CD14-positive monocyte (primary cell): ENCODE measurements at places on chromosomes 7 and 10.

GRCh38 chr7:4483851-4484250, 198.2 kb upstream of the FOXK1 start:
- no peak for DNase-seq

- DNase-seq: no peak
These were observed 3.2 kb upstream of the IFIT1 start for GRCh38 chr10:89389254-89389653.

GRCh38 chr7:131090886-131091692, 236.6 kb upstream of the MKLN1 start:
- no peak for DNase-seq

DNA sequence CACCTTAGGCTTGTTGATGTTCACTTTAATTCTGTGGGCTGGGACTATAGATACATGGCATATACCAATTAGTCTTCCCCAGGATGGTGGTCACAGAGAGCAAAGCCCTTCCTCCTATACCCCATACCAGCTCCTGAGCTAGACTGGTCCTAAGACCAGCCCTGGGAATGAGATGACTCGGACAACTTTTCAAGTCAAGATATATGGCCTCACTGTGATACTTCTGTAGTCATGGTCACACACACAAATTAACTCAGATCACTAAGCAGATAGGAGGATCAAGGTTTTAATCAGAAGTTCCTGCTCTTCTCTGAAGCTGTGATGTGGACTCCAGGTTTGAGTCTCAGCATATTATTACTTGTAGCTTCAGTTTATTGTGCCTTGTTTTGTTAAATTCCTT, 53.1 kb downstream of the SLK start:
- DNase-seq: no peak

- no peak for DNase-seq
These were observed 284.7 kb downstream of the CAMK1D start for GRCh38 chr10:12633776-12634620.

- DNase-seq: no peak
These were observed 816.7 kb downstream of the MAGI2 start for GRCh38 chr7:78636727-78637126.

- DNase-seq: no peak
These were observed 252.6 kb downstream of the CELF2 start for GRCh38 chr10:11270135-11270857.

GRCh38 chr7:127967281-127967680, 64.0 kb downstream of the LRRC4 start:
- DNase-seq: no peak

DNA sequence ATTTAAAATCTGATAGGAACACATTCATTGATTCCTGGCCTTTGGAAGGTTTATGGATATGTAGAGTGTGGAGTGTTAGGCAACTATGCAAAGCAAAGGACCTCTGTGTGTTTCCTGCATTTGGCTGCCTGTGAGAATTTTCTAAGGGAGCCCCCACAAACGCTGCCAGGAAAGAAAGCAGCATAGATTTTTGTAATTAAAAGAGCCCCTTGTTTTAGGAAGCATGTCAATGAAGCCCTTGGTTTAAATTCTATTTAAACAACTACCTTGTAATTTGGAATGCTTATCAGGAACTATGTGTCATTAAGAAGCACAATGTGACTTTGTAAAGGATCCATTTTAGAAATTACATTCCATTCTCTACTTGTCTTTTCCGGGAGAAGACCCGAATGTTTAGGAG, 742.5 kb downstream of the NXPH1 start:
- no peak for DNase-seq

DNA sequence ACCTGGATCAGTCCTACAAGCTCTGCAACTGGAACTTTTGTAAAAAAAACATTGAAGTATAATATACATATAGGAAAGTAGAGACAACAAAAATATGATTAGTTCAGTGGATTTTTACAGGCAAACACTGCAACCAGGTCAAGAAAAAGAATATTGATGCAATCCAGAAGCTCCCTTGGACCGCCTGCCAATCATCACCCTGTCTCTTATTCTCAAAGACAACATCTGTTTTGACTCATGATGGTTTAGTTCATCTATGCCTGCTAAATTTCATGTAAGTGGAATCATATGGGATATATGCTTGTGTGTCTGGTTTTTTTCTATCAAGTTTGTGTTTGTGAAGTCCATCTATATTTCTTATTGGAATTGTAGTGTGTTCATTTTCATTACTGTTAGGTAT, 7.7 kb upstream of the HYCC1 start:
- no peak for DNase-seq

DNA sequence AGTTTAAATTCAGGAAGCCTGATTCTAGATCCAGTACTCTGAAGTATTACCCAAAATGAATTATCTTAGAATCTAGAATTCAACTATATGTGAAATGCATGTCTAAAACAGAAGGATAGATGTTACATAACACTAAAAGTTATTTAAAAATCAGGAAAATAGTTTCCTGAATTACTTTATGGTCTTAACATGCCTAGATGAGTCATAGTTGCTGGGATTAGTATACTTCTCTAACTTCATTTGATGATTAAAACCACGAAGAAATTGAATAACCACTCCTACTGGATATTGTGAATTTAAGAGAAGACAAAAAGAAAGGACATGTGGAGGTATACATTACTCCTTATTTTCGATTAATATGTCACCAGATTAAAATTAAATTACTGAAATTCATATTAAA, 65.5 kb downstream of the ATAD1 start:
- peak; percentile 26 for DNase-seq

GRCh38 chr10:125331056-125331455, 170.7 kb upstream of the CTBP2 start:
- no peak for DNase-seq

DNA sequence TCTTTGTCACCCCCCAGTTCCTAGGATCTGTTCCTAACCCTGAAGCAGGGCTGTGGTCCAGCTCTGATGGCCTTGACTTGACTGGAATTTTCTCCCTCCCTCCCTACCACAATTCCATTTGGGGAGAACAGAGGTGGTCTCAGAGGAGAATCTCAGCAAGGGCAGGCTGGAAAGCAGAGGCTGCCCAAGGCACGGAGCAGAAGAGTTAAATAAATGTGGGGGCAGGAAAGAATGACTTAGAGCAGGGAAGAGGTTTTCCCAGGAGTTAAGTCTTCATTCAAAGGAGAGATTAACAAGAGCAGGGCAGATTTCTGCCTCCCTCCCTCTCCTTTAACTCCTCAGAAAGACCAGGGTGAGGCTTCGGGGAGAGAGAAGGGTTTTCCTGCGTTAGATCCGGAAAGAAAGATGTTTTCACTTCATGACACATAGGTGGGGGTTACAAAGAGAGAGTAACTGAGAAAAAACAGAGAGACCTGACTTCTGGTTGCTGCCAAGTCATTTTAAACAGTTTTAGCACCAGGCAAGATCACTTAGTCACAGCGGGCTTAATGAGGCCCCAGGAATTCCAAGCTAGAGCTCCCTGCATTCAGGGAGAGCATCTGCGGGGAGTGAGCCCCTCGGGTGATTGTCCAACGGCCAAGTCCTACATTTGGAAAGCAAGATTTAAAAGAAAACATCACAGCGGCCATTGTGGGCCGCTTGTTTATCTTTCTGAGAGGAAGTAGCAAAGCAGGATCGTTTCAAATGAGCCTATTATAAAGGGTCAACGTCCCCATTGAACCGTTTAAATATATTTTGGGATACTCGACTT, 78.7 kb downstream of the ARHGAP22 start:
- no peak for DNase-seq

- no peak for DNase-seq
These were observed 34.6 kb downstream of the UBN2 start for GRCh38 chr7:139265673-139266072.

DNA sequence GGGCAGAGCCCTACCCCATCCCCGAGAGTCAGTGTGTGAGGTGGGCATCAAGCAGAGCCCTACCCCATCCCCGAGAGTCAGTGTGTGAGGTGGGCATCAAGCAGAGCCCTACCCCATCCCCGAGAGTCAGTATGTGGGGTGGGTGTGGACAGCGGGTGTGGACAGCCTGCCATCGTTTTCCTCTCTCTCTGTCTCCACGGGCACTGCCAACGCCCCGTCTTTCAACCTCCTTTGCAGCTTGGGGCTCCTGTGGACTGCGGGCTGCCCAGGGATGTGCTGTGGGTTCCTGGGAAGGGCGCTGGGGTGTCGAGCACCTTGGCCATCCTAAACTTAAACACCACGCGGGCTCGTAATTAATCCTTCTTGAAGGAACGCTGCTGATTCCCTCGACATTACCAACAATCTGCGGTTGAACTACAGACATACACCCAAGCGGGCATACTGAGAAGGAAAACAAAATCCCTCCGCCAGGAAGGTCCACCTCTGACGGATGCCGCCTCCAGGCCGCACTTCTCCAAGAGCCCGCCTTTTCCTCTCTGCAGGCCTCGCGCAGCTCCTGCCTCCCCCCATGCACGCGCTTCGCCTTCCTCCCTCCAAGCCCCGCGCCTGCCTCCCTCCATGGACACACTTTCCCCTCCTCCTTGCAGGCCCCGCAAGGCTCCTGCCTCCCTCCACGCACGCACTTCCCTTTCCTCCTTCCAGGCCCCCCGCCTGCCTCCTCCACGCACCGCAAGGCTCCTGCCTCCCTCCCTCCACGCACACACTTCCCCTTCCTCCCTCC, 65.1 kb downstream of the ADARB2 start:
- DNase-seq: no peak

GRCh38 chr7:50217821-50218281, 86.7 kb upstream of the IKZF1 start:
- DNase-seq: peak; percentile 56

- peak; percentile 30 for DNase-seq
These were observed 9.0 kb downstream of the PIK3CG start for GRCh38 chr7:106874076-106874475.

- no peak for DNase-seq
These were observed 162.6 kb upstream of the GDF10 start for GRCh38 chr10:47137311-47137851.

DNA sequence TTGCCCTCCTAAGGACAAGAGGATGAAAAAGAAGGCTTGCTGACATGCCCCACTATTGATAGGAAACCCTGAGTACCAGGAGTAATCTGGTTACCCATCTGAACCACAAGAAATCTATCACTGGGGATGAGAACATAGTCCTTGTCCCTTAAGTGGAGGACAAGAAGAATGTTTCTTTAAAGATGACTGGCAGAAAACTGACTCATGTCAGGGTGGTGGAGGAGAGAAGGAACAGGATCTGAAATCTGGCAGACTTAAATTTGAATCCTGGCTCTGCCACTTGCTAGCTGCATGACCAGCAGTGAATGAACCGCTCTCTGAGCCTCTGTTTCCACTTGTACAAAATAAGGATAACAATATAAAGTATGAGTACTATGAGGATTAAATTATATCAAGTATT, 38.9 kb upstream of the XPNPEP1 start:
- no peak for DNase-seq

GRCh38 chr7:133315332-133316040, 62.6 kb downstream of the EXOC4 start:
- no peak for DNase-seq

DNA sequence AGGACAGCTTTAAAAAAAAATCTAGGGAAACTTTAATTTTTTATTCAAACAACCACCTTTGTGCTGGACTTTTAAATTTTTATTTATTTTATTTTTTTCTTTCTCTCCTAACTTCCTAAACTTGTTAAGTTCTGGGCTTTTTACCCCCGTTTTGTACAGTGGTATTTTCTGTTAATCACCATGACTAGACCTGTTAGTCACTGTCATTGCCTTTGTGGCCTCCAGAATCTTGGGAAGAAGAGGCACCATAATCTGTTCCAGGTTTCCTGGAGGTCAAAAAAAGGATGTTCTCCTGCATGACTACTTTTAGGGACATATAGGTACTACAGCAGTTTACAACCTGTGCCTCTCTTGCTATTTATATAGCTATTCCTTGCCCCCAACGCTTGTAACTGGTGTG, 31.1 kb upstream of the DDX50 start:
- DNase-seq: no peak

GRCh38 chr7:88311675-88312036, 5.0 kb upstream of the STEAP4 start:
- no peak for DNase-seq

GRCh38 chr10:15624401-15625196, 95.1 kb downstream of the ITGA8 start:
- no peak for DNase-seq

DNA sequence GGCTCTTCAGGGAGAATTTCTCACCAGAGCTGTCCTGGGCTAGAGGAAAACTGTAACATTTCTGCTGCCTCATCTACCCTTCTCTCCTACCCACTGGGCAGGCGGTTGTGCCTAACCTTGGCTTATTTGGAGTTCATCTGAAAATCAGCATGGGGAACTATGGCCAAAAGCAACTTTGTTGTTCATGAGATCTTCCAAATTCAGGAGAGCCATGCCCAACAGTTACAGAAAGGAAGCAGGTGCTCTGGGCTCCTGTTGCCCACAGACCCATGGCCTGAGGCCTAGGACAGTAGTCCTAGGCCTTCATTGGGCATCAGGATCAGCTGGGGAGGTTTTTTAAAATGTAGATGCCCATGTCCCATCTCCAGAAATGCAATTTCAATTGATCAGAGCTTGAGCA, 85.2 kb downstream of the GRID1 start:
- DNase-seq: no peak

DNA sequence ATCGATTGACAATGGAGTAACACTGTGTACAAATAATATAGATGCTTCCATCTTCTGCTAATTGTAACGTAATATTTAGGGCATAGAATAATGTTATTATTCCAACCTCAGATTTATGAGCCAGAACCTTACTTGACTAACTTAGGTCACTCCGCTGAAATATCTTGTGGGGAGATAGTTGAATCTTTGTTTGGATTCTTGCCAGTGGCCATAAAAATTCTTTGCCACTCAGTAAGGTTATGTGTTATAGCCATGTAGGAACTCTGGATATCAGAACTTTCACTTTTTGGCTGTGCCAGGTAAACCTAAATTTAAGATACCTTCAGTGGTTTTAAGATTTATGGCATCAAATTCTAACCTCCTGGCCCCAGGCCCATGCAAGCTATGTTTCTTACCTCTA, 197.6 kb downstream of the WDR11 start:
- DNase-seq: no peak

GRCh38 chr10:130498934-130499333, 362.7 kb downstream of the GLRX3 start:
- DNase-seq: no peak
